ENCODE measurements at places on chromosomes 2 and 18.

- DNase-seq: no peak
Observed at GRCh38 chr18:22311301-22311700, 106.4 kb downstream of the CTAGE1 start.

DNA sequence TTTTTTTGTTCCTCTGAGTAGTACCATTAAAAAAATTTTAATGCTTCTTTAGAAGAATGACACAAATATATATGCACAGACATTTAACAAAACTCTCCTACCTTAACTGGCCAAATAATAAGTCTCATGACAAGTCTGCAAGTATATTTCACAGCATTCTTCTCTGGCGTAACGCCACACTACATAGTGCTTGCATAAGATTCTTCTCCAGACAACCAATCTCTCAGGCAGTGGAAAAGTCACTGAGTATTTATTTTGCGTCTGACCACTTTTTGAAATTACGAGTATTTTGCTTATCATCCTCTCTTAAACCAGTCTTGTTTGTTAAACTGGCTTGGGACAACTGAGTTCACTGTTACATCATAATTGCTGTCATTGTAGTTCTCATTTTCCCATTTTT lies 749.2 kb downstream of the ADCYAP1 start:
- DNase-seq: no peak

GRCh38 chr2:84477886-84478285 lies 18.8 kb upstream of the SUCLG1 start:
- no peak for DNase-seq

DNA sequence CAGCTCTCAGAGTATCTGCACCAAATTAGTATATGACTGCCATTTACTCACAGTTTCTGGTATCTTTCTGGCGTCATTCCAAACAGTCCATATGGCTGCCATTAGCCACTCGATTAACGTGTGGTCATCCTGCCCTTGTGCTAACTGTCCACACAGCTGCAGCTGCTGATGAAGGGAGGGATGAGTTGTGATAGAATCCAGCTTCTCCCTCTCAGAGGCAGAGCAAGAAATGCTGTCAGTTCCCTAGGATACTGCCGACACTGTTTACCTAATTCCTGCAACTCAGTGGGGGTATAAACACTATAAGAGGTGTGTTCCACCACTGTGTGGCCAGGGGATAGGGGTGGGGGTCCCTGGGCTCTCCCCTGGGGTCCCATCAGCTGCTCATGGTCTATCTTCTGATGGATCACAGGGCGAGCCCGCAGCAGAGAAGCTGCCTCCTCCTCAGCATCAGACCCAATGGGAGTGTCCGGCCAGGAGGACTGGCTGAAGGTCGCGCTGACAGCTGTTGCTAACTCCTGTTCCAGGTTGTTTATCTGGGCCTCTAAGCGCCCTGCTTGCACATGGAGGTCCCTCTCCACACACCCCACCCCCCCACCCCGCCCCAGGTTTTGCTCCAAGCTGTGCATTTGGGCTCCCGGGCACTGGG lies 17.3 kb upstream of the KLHL23 start:
- no peak for DNase-seq

- DNase-seq: no peak
Observed at GRCh38 chr2:169965495-169965894, 138.2 kb downstream of the UBR3 start.

DNA sequence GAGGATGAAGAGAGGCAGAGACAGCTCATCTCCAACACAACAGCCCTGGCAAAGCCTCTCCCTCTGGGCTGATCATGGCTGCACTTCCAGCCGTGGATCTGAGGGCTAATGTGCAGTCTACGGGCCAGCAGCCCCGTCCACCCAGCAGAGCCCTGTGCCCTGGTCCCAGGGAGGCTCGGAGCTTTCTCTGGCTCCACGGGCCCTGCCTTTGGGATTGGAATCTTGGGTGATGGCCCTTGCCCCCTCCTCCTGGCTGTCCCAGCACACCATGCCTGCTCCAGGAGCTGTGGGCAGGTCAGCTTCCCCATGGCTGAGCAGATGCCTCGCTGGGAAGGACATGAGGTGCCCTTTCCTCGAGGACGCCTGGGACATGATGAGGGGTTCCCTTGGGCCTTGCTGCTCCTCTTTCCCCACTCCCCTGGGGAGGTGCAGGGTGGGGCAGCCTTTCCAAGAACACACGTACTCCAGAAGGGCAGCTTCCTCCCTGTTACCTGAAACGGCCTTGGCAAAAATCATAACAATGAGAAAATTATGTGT lies 66.9 kb downstream of the C18orf63 start:
- no peak for DNase-seq

All from NCI-H2171 (cell line).